ENCODE measurements at places on chromosomes 16 and 17. TPM values are rescaled to one million over a fixed set of nuclear protein-coding genes. Genes with fewer than 3 reads are reported as not detected.

- no peak for DNase-seq
Measured at GRCh38 chr16:51051671-51052070, 99.4 kb downstream of the SALL1 start.

GRCh38 chr17:72373910-72374741 is 253.3 kb downstream of the SOX9 start:
- no peak for DNase-seq

- peak; percentile 40 for DNase-seq
Measured at GRCh38 chr16:72787514-72788268, 260.2 kb downstream of the ZFHX3 start.

- no peak for DNase-seq
Measured at GRCh38 chr16:79390481-79391051, 210.0 kb downstream of the MAF start.

DNA sequence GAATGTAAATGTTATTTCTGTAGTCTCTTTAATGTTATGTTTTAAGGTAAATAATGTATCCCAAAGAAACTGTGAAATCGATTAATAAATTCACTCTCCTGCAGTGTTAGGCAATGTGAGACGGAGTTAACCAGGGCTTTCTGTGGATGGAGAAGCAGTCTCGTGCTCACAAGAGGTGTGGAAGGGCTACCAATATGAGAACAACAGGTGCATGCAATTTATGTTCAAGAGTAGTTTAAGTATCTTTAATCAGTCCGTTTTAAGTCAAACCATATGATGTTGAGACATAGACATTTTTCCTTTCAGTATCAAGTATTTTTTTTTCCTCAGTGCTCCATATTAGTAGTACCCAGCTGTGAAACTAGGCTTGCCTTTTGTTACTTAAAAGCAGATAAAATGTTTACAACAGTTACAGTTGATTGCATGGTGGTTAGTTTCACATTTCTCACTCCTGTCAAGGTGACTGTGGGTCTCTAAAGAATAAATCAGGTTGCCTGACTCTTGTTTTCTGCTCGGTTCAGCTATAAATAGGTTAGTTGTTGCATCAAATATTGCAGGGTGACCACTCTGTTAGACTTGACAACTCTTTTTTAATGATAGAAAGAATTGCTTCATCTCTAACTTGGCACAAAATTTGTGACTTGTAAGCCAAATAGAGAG is 54.4 kb downstream of the COX10 start:
- DNase-seq = no peak

- DNase-seq = no peak
Measured at GRCh38 chr17:79695293-79695790, 35.4 kb upstream of the ENPP7 start.

DNA sequence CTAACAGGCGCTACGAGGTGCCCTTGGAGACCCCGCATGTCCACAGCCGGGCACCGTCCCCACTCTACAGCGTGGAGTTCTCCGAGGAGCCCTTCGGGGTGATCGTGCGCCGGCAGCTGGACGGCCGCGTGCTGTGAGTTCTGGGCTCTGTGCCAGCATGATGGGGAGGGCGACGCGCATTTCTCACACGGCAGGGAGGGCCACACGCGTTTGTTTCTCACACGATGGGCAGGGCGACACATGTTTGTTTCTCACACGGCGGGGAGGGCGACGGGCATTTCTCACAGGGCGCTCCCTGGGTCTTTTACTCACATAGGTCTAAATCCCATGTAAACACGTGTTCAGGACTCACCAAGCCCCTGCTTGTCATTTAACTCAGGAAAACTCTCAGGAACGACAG is 4.4 kb downstream of the GAA start:
- no peak for DNase-seq

GRCh38 chr16:7088711-7089110 is 243.9 kb upstream of the RBFOX1 start:
- DNase-seq = no peak

DNA sequence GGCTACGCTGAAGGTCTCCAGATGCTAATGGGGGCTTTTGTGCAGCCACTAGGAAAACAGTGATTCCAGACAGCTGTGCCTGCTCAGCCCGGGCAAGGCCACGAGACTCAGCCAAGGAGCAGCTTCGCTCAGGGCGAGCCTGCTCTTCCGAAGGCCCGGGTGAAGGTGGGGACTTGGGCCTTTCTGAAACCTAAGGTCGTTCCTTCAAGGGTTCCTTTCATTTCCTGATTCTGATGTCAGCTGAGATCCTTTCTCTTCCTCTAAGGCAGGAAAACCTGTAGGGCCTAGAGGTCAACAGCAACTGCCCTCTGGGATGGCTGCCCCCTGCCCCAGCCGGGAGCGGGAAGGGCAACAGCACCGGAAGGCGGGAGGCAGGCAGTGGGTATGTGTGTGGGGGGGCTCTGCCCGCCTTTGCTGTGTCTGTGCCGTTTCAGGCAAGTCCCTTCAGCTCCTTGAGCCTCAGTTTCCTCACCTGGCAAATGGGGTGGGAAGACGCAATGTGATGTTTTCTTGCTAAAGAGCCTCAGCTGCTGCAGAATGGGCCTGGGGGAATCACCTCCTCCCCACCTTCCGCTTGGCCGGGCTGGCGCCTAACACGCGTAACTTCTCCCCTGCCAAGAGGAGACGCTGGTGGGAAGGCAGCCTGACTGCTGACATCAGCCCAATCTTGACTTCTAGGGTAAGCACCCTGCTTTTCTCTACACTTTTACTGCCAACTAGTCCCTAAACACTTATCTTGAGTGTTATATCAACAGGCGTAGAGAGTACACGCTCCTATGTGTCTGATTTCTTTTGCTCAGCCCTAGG is 32.8 kb downstream of the IRF8 start:
- no peak for DNase-seq

KRTAP2-1 gene
- not detected for total RNA-seq

RASD1 gene
- 1.1 TPM for total RNA-seq

CD19 gene
- 1.1 TPM for total RNA-seq

TCAP gene
- 1.4 TPM for total RNA-seq

DPEP2NB gene
- total RNA-seq = not detected

SALL1 gene
- not detected for total RNA-seq

PPM1E gene
- total RNA-seq = 0.03 TPM

KCTD19 gene
- total RNA-seq = 0.66 TPM

MVP gene
- total RNA-seq = 85.8 TPM

TEX19 gene
- 0.38 TPM for total RNA-seq

GRAP gene
- 6.8 TPM for total RNA-seq
